ENCODE measurements at places on chromosomes 7 and 10.
A peak's percentile ranks its signal among the peaks of the same experiment; 100 is the strongest.

DNA sequence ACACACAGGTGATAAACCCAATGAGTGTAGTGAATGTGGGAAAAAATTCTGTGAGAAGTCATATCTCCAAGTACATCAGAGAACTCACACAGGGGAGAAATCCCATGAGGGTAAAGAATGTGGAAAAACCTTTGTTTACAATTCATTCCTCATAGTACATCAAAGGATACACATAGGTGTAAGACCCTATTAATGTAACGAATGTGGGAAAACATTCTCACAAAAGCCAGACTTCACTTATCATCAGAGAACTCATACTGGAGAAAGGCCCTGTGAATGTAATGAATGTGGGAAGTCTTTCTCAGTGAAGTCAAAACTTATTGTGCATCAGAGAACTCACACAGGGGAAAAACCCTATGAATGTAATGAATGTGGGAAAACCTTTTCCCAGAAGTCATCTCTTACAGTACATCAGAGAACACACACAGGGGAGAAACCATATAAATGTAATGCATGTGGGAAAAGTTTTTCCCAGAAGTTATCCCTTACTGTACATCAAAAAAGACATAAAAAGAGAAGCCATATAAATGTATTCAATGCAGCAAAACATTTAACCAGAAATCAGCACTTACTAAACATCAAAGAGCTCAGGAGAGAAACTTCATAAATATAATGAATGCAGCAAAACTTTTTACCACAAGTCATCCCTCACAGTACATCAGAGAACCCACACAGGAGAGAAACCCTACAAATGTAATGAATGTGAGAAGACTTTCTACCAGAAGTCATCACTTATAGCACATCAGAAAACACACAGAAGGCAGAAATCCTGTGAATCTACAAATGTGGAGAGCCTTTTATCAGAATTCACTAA, 49.8 kb downstream of the ZNF239 start:
- DNase-seq: no peak

DNA sequence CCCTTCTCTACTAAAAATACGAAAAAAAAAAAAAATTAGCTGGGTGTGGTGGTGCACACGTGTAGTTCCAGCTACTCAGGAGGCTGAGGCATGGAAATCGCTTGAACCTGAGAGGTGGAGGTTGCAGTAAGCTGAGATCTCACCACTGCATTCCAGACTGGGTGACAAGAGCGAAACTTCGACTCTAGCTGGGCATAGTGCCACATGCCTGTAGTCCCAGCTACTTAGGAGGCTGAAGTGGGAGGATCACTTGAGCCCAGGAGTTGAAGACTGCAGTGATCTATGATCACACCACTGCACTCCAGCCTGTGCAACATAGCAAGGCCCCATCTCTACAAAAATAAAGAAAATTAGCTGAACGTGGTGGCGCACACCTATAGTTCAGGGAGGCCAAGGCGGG, 1.2 kb upstream of the SPACDR start:
- no peak for DNase-seq

- DNase-seq: no peak
Measured at GRCh38 chr10:133350283-133350949, 3.2 kb downstream of the PRAP1 start.

DNA sequence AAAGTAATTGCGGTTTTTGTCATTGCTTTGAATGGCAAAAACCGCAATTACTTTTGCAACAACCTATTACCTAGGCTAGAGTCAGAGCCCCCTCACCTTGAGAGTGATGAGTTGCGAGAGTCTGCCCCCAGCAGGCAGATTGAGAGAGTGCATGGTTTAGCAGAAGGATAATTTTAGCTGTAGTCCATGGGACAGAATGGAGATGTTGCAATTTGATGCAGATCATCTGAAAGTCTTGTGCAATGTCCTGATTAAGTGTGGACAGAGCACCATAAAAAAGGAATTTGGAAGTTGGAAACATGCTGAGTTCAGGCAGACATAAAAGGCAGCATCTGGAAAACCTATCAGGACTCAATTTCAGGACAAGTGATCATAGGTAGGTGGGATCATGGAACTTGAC, 48.7 kb downstream of the GPR141 start:
- no peak for DNase-seq

GRCh38 chr7:24868741-24869140, 111.2 kb downstream of the OSBPL3 start:
- DNase-seq: no peak

GRCh38 chr7:129657363-129657762, 45.8 kb downstream of the NRF1 start:
- peak; percentile 39 for DNase-seq

DNA sequence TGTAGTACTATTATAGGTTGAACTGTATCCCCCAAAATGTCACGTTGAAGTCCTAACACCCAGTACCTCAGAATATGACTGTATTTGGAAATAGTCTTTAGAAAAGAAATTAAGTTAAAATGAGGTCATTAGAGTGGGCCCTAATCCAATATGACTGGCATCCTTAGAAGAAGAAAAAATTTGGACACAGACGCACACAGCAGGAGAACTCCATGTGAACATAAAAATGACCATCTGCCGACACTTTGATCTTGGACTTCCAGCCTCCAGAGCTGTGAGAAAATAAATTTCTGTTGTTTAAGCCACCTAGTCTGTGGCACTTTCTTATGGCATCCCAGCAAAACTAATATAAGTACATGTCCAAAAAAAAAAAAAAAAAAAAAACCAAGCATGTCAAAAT, 225.8 kb downstream of the PARD3 start:
- no peak for DNase-seq

DNA sequence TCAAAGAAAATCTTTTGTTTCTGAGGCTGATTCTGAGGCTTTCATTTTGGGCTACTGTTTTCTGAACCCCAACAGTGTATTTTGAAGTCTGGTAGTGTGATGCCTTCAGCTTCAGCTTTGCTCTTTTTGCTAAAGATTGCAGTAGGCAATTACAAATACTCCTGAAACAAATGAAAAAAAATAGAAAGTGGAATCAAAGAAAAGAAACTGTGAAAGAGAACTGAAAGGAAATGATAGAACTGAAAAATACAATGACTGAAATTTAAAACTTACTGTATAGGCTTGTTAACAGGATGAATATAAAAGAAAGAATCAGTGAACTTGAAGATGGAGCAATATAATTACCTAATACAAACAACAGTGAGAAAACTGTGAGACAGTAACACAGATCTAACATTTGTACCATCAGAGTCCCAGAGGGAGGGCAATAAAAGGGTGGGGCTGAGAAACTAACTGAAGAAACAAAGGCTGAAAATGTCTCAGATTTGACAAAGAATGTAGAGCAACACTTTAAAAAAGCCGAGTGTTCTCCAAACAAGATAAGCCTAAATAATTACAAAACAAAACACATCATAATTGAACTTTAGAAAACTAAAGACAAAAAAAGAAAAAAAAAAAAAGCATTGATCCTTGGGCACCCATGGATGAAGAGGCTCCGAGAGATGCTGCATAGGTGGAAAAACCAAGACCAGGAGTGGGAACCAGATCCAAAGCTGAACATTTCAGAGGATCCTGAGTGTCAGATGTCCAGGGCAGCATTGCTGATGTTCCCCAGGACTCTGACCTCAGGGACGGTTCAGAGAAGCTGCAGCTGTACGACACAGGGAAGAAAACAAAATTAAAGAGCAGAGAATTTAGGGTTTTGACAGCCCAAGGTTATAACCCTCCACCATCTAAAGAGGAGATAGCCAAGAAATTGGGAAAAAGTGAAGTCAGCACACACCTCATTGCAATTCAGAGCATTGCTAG, 223.2 kb upstream of the IGFBP3 start:
- no peak for DNase-seq

GRCh38 chr7:41323806-41324205, 379.1 kb downstream of the INHBA start:
- no peak for DNase-seq

DNA sequence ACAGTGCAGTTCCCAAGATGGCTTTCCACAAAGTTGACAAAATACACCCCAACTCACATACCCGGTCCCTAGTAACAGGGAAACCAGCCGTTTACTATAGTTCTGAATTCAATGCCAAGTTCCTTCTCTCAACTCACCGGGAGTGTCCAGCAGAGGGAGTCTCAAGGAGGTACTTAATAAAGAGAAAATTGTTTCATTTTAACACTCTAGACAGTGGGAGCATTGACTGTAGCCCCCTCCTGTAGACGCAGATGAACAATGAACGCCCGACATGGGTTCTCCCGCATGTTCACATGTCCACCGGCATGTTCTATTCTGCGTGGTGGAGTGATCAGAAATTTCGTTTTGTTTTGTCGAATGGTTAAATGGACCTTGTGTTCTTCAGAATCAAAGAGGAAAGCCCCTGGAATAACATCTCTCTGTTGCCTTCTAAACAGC, 1.9 kb downstream of the HIPK2 start:
- DNase-seq: peak; percentile 55

GRCh38 chr7:23055582-23056178, 41.8 kb upstream of the HYCC1 start:
- peak; percentile 53 for DNase-seq

GRCh38 chr7:77888998-77889397, 90.4 kb downstream of the PHTF2 start:
- no peak for DNase-seq

- no peak for DNase-seq
Measured at GRCh38 chr7:120941856-120942255, 8.7 kb upstream of the ING3 start.

- no peak for DNase-seq
Measured at GRCh38 chr7:151381348-151382078, 28.3 kb downstream of the WDR86 start.

- DNase-seq: no peak
Measured at GRCh38 chr7:151426441-151426903, 13.5 kb downstream of the CRYGN start.

GRCh38 chr10:33434933-33435332, 100.5 kb upstream of the NRP1 start:
- DNase-seq: no peak

- no peak for DNase-seq
Measured at GRCh38 chr10:119290301-119291048, 83.1 kb downstream of the GRK5 start.

DNA sequence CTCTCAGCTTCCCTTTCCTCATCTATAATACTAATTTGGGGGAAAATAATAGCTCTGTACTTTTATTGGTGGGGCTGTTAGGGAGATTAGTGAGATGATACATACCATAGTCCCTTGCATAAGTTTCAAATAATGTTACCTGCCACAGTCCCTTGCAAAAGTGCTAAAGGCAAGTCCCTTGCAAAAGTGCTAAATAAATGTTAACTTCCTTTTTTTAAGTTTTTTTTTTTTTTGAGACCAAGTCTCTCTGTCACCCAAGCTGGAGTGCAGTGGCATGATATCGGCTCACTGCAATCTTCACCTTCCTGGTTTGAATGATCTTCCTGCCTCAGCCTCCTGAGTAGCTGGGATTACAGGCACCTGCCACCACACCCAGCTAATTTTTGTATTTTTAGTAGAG, 43.4 kb upstream of the SRGN start:
- no peak for DNase-seq

DNA sequence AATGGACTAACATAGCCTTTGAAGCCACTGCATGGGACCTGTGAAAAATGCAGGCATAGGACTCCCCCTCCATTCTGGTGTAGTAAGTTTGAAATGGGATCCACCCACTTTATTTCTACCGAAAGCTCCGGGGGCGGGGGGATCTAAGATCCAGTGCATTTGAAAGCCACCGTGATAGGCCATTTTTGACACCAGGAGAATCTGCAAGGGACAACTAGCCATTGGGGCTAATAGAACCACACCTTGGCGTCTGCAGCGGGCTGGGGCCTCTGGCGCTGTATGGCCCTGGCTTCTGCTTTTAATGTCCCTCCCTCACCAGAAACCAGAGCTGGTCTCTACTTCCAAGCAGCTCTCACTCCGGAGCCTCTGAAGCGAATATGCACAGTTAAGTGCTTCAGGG, 60.1 kb upstream of the GPR26 start:
- DNase-seq: no peak

DNA sequence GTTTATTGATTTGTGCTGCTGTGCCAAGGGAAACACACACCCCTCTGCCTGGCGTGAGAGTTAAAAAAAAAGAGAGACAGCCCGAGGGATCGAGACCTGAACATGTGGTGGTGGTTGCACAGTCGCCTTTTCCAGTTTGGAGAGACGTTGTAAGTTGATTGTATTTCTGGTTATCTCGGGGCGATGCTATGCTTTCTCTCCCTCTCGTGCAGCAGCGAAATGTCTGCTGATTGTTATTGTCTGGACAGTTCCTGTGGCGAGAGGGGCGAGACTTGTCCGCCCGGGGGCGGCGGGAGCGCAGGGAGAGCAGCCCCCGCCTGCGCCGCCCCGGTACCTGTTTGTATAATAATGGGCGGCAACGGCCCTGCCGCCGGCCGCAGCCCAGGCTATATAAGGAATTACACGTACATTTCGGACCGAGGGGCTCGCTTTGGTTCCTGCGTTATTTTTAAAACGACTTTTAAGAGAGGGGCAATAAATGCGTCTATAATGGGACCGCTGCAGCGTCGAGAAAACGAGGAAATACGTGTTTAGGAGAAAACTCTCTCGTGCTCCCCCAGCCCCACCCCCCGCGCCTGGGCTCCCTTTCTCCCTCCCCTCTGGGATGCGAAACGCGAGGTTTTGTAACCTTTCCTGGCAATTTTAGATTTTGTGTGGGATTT, 1.7 kb downstream of the ZEB1 start:
- DNase-seq: peak; percentile 13

GRCh38 chr7:54878339-54878738, 119.3 kb upstream of the SEC61G start:
- DNase-seq: no peak

- no peak for DNase-seq
Measured at GRCh38 chr7:26624839-26625238, 239.6 kb downstream of the SKAP2 start.

- DNase-seq: no peak
Measured at GRCh38 chr7:64541438-64542359, 21.2 kb downstream of the ZNF680 start.

DNA sequence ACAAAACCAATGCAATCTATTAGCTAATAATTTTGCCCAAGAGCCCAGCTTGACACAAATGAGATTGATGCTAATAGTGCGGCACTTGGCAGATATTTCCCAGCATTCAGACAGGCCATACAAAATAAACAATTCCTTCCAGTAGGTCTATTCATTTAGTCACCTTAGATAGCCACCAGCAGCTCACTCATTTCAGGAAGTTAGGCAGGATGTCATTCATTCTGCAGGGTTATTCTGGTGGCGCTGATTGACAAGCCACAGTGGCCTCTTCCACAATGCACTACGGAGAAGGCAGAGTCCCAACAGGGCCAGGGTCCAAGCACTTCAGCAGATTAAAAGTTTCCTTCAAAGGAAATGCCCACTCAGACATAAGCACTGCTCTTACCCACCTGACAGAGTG, 55.8 kb downstream of the PIK3AP1 start:
- no peak for DNase-seq

- no peak for DNase-seq
Measured at GRCh38 chr10:13842117-13842516, 255.4 kb downstream of the PRPF18 start.

- no peak for DNase-seq
Measured at GRCh38 chr7:127251036-127251464, 1.7 kb downstream of the GRM8 start.

DNA sequence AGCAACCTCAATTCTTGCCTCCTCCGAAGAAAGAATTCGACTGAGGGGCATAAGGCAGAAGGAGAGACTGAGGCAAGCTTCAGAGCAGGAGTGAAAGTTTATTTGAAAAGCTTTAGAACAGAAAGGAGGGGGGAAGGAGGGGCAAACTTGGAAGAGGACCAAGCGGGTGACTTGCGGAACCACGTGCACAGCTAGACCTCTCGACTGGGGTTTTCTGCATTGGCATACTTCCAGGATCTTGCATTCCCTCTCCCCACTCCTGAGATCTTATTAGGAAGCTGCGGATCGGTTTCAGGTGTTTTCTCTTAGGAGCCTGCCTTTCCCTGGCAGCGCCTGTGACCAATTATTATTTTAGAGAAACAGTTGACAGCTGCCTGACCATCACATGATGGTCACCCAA, 20.3 kb upstream of the CPXM2 start:
- no peak for DNase-seq
